ENCODE measurements at places on chromosomes 6 and 20.
A peak's percentile ranks its signal among the peaks of the same experiment; 100 is the strongest.

DNA sequence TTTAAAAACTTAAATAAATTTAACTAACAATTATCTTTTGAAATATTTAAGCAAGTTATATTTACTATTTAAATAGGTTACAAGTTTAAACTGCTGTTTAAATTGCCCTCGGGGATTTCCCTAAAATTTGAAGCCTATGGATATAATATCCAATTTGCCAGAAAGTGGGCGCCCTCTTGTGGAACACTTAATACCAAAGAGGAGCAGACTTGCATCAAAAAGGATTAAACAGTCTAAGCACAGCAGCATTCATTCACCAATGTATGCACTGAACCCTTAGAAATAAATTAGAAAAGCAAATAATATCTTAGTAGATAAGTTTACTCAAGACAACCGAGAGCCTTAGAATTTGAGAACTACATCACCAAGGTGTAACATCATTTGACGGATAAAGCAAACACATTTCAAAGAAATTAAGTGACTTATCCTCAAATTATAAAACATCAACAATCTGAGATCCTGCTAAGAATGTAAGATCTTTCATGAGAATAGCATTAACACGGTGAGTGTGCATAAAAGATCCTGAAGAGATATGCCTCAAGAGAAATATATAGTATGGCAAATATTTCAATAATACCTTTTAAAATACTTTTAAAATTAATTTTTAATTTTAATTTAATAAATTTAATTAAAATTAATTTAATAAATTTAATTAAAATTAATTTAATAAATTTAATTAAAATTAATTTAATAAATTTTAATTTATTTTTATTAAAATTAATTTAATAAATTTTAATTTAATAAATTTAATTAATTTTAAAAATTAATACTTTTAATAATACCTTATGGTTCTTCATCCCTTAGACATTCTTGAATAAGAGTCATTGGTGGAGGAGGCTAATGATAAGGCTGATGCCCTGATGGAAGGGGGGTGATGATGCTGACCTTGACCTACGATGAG, 11.5 kb upstream of the MEP1A start:
- DNase-seq = peak; percentile 53

GRCh38 chr6:97438011-97438671, 155.1 kb upstream of the MMS22L start:
- DNase-seq = no peak

DNA sequence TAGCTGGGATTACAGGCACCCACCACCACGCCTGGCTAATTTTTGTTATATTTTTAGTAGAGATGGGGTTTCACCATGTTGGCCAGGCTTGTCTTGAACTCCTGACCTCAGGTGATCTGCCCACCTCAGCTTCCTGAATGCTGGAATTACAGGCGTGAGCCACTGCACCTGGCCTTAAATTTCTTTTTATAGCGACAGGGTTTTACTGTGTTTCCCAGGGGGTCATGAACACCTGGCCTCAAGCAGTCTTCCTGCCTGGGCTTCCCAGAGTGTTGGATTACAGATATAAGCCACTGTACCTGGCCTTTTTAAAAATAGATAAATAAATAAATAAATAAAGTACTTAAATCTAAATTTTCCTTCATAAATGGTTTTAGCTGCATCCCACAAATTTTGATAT, 57.5 kb downstream of the LIN28B start:
- DNase-seq = no peak

GRCh38 chr6:9532621-9533557, 882.0 kb downstream of the TFAP2A start:
- no peak for DNase-seq

DNA sequence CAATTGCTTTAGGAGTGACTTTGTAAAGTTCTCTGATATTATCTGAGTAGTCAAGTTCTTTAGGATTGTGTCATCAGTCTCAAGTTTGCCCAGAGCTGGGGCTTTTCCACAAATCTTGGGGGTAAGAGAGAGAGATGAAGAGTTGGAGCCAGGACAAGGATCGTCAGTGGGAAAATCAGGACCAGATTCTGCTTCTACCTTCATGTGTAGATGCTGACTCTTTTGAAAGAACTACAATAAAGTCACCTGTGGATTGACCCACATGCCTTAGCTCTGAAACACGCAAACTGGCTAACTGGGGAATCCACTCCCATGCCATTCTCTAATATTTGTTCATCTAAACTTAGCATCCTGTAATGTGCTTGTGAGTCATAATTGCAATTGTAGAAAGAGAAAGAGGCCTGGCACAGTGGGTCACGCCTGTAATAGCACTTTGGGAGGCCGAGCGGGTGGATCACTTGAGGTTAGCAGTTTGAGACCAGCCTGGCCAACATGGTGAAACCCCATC, 15.6 kb upstream of the BICRAL start:
- DNase-seq = no peak

- DNase-seq = no peak
Measured at GRCh38 chr20:846894-847278, 13.4 kb downstream of the FAM110A start.

GRCh38 chr20:24918579-24919566, 30.2 kb upstream of the CST7 start:
- DNase-seq = no peak

GRCh38 chr6:137269347-137269746, 50.2 kb upstream of the IFNGR1 start:
- no peak for DNase-seq

DNA sequence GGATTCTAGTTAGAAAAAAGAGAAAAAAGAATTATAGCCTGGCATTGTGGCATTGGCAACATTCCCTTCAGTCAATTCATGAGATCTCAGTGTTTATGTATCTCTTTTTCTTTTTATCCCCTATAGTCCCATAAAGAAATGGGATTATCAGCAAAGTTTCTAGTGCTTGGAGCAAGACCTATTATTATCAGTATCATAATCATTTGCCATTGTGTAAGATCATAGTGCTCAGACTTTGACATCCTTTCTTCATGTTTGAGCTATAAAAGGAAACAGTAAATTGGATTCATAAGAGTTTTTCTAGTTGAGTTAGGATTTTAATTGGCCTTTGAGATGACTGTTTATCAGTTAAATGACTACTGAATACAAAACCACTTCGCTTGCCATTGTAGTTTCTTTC, 295.6 kb downstream of the GRIK2 start:
- DNase-seq = no peak

DNA sequence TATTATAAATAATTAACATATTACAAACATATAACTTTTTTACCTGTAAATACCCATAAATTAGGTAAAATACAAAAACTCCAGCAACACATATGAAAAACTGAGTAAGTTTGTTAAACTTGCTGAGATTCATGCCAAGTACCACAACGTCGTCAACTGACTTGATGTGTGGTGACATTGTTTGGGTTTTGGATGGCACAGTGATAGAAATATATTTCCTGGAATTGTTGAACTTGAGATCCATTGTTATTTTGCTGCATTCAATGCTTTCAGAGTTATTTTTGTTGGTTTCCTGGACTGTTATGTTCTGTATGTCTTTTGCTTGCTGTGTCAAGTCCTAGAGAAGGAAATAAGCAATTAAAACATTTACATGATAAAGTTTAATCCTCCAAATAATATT, 5.5 kb downstream of the SLC35B3 start:
- DNase-seq = no peak

- DNase-seq = no peak
Measured at GRCh38 chr6:129546702-129547101, 163.3 kb downstream of the ARHGAP18 start.

DNA sequence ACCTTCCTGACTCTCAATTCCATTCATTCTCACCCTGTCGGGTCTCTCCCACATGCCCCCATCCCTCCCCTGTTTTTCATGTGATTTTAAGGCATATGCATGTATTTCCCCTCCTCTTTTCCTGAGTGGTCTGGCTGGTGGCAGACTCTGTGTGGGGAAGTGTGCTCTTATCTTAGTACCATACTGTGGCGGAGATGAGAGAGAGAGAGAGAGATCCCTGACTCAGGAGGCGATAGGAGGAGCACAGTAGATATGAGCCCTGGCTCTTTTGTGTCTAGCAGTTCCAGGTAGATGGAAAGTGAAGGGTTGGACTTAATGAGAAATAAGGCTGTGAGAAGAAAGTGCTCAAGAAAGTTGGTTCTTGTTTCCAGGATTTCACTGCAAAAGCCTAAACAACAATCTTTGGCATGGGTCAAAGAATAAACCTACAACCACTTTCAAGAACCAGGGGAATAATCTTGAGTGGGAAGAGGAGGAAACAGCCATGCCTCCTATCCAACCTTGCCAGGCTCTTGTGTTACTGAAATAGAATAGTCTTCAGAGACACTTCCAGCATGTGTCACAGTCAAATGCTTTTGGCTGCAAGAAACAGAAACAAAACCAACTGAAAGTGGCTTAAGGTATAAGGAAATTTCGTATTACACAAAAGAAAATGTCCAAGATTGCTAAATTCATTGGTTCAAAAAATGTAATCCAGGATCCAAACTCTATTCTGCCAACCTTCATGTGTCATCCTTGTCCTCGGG, 123.8 kb upstream of the MYLIP start:
- DNase-seq = no peak

GRCh38 chr6:104954190-104954797, 2.6 kb upstream of the LIN28B start:
- DNase-seq = no peak

GRCh38 chr6:157927011-157927410, 54.7 kb upstream of the SYNJ2 start:
- no peak for DNase-seq

DNA sequence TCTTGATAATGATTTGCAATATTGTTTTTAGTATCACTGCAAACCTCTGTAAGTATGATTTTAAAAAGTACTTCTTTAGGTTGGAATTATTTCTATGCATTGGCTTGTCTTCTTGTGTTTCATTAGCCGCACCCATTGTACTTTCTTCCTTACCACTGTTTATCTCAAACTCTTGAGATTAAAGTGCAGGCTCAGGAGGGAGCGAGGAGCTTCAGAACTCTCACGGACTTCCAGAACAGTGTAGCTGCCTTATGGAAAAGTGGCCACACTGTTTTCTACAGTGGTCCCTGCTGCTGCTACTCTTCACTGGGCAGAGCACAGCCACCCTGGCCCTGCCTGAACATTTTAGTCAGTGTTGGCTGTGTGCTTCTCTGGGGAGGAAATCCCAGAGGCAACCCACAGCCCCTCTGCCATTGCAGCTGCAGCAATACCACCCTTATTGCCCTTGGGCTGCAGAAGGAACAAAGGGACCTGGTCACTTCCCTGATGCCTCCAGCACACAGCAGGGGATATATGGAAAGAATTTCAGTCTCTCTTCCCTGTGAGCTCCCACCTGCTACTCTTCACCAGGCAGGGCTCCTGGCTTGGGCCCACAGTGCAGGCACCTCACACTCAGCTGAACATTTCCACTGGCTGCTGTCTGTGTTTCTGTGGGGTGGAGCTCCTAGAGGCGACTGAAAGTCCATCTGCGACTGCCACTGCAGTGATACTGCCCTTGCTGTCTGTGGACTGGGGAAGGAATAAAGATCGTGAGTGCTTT, 91.7 kb upstream of the MAP3K4 start:
- no peak for DNase-seq

DNA sequence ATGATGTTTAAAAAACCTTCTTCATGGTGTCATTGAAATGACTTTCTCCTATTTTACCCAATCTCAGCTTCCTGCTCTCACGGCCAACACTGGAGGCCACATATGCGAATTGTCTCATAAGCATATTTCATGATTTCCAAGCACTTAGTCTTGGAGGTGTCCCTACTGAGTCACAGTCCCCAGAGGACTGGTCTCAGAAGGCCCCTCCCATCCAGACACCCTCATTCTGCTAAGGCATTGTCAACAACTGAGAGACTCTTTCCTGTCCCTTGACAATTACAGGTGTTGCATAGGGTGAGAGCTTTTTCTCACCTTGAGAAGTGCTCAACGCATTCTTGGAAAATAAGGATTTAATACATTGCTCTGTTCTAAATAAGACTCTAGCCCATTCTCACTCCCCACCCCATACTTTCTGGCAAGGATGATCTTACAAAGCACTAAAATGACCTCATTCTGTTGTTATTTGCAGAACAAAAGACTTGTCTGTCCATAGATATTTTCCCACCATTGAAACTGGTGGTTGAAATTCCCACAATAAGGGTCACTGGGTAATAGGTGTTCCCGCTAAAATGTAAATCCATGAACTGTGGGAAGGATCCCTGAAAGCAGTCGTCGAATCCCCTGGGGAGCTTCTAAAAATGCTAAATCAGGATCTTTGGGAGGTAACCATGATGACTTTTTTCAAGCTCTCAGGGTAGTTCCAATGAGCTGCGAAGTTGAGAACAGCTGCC, 32.3 kb upstream of the SLC22A23 start:
- DNase-seq = no peak

DNA sequence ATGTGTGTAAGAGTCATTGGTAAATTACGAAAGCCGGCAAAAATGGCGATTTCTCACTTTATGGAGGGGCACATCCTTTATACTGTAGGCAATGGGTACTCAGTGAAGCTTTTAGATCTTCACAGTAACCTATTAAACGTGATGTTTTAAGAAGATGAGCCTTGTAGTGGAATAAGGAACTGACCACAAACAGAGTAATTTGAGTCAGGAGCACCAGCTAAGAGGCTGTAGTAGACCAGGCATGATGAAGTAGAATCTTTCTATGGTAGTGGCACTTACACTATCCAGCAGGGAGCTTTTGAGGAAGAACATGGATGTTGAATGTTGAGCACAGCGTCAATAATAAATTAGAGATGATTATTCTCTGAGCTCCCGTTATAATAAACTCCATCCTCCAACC, 65.9 kb downstream of the HIVEP2 start:
- DNase-seq = no peak

DNA sequence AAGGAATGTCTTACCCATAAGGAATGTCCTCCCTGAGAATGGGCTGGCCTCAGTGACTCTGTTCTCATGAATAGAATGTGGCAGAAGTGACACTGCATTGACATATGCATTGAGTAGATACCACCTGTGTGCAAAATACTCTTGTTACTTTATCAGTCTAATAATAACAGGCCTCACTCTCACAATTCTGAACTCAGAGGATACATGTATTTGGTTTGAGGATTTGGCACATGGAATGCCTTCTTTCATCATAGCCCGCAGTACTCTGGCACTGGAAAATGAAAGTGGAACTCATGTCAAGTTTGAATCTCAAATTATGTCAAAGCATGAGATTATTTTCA, 52.9 kb upstream of the PLCB4 start:
- no peak for DNase-seq

- DNase-seq = peak; percentile 61
Measured at GRCh38 chr6:160055378-160055777, 66.2 kb upstream of the SLC22A1 start.

DNA sequence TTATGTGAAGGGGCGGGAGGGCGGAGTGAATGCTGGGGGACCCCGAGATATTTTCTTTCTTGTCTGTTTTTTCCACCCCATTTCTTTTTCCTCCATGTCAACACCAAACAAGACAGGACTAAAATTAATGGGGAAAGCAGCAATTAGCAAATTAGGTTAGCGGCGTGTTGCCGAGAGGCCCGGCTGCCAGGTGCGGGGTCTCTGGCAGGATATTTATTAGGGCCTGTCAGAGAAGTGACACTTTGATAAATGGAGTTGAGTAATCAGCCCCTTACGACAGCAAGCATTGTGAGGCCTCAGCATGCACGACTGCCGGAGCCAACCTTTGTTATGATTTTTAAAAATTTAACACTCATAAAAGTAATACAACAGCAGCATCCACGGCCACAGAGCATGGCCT, 193.8 kb downstream of the DHX35 start:
- DNase-seq = no peak

- no peak for DNase-seq
Measured at GRCh38 chr6:28929887-28930620, 6.3 kb upstream of the TRIM27 start.
